NCI-H510A treated with DMSO at 0.1 percent for 48 hours (cell line): ENCODE measurements at places on chromosomes 5 and 9.
A peak's percentile ranks its signal among the peaks of the same experiment; 100 is the strongest.

GRCh38 chr5:136054142-136055019, 25.6 kb downstream of the TGFBI start:
- DNase-seq = no peak

DNA sequence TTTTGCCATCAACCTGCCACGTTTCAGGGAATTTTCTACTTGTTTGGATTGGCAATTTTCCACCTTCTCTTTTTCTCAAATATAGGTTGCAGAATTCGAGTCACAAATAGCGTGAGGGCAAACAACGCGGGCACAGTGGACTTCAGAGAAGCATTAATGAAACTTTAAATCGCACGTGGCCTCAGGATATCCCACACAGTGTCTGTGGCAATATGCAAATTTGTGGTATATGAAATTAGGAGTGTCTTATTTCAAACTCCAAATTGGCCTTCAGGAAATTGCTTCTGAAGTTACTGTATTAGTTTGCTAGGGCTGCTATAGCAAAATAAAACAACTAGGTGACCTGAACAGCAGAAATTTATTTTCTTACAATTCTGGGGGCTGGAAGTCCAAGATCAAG, 91.2 kb downstream of the MTRR start:
- DNase-seq = no peak

DNA sequence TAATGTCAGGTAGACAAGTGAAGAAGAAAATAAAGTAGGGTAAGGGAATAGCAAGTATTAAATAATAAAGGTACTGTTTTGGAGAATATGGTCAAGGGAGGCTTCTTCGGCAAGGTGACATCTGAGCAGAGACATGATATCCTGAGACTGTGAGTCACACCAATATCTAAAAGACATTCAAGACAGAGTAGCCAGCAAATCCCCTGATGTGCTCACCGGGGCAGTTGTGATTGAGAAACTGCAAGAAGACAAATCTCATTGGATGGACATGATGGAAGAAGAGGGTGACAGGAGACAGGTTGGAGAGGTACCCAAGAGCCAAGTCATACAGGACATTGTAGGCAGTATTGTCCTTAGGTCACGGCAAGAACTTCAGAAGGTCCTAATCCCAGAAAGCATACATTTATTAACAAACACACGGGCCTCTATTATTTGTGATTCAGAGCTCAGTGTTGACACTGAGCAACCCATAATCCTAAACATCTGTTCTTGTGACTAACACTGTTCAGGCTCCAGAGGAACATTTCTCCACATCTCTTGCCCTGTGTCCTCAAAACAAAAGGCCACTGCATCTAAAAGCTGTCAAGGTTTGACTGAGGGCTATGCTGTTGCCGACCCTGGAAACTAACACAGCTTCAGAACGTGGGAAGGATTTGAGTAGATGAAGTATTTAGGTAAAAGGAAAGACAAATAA, 258.7 kb upstream of the CLINT1 start:
- no peak for DNase-seq

DNA sequence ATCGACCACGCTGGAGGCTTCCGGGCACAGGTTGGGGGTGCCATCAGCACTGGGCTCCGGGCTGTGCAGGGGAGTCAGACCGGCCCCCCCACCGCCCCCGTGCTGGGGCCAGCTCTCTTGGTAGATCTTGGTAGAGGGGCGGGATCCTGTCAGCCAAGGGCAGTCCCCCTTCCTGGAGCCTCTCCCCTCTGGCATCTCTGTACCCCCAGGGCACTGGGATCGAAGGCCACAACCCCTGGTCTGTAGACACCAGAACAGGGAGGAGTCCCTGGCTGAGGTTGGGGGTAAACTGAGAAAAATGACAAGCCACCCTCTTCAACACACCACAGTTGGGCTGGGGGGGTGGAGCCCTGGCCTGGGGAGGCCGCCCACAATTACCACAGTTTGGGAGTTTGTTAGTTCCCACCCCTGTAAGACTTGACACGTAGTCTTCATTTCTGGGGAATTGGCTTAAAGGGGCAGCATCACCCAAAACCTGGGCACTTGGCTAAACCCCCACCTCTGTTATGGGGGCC, 882 bp downstream of the CERCAM start:
- no peak for DNase-seq

DNA sequence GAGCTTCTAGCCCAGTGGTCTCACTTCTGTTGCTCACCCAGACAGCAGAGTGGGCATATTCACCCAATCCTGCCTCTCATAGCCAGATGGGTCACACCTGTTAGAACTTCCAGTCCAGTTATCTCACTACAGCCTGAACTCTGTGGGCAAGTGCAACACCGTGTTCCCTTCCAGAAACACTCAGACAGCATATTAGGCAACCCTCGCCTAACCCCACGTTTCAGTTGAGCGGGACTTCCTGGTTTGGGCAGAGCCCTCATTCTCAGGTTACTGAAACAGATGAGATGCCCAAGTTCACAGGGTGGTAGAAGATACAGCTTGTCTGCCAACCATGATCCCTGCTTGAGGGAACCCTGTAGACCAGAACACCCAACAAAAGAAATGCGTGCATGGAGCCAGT, 538.2 kb downstream of the CYLC2 start:
- DNase-seq = no peak

- DNase-seq = no peak
Measured at GRCh38 chr5:2888520-2889060, 137.1 kb upstream of the IRX2 start.

DNA sequence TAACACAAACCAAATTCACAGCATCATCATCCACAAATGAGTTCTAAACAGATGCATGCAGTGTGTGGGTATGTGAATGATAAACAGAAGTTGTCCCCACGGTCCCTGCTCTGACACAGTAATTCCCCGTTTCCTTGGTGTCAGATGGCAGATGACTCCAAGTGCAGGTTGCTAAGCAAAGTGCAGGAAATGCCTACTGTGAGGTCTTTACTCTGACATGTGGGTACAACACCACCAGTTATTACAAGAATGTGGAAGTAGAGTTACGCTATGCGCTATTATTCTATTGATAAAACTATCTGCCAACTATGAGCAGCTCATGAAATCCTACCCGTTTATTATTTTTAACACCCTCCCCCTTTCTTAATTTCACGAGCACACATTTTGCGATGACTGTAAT, 448.9 kb downstream of the BNC2 start:
- DNase-seq = no peak

GRCh38 chr5:77282337-77283027, 72.0 kb downstream of the PDE8B start:
- DNase-seq = no peak

- DNase-seq = peak; percentile 10
Measured at GRCh38 chr9:28938981-28939380, 1365.7 kb upstream of the C9orf72 start.

GRCh38 chr9:87677776-87678587, 47.9 kb upstream of the CTSL start:
- DNase-seq = no peak

- DNase-seq = no peak
Measured at GRCh38 chr5:37121027-37121426, 128.1 kb downstream of the CPLANE1 start.

- DNase-seq = no peak
Measured at GRCh38 chr5:76041863-76042262, 41.3 kb upstream of the SV2C start.

GRCh38 chr5:163670036-163670435, 164.6 kb downstream of the MAT2B start:
- DNase-seq = no peak
